ENCODE measurements at places on chromosomes 4 and X.

DNA sequence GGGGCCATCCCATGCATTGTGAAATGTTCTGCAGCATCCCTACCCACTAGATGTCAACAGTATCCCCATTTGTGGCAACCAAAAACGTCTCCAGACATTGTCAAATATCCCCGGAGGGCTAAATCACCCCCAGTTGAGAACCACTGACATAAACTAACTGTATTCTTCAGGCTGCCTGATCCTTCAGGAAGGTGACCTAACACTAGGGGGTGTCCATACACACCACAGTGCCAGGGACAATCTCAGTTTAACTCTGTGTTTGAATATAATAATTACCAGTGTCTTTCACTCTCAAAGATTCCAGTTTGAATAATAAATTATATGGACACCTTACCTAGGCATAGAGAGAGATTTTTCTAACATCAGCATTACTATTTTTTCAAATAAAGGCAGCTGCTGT, 6.4 kb downstream of the ACE2 start:
- H3K36me3 ChIP-seq: no peaks in the 10 kb centered on the region
- no peaks in the 10 kb centered on the region for H3K4me1 ChIP-seq
- H3K4me3 ChIP-seq: no peak overlapping the region
- no peak overlapping the region for H3K27ac ChIP-seq
- H3K27me3 ChIP-seq: peaks cover 8% of the 10 kb centered on the region

DNA sequence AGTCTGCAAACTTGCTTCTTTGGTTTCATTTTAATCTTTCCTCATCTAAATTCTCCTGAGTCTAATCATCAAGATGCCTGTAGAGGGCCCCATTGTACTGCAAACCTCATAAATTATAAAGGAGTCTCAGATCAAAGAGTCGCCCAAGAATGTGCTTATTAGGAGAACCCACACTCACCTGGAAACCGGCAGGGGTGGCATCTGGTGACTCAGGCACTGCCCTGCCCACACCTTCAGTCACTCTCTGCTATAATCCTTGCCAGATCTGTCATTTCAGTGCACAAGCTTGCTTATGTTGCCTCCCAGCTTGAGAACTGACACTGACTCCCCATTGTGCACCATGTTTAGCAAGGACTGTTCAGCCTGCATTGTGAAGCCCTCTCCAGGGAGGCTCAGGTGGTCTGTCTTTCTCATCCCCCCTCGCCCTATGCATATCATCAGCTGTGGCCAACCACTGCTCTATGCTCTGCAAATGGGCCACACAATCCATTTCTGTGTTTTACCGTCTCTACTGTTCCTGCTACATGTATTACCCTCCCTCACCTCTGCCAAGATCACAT, 12.4 kb downstream of the EPGN start:
- no peaks in the 10 kb centered on the region for H3K36me3 ChIP-seq
- peak; percentile 36 for DNase-seq
- H3K4me1 ChIP-seq: peaks cover 5% of the 10 kb centered on the region

- peaks cover 5% of the 10 kb centered on the region for H3K27me3 ChIP-seq
- H3K27ac ChIP-seq: no peak overlapping the region
- no peak overlapping the region for H3K4me3 ChIP-seq
Measured at GRCh38 chr4:138677212-138677611, 338.4 kb upstream of the NOCT start.

GRCh38 chr4:154088741-154089140, 299.9 kb upstream of the SFRP2 start:
- no peaks in the 10 kb centered on the region for H3K36me3 ChIP-seq
- no peaks in the 10 kb centered on the region for H3K4me1 ChIP-seq
- H3K27me3 ChIP-seq: no peaks in the 10 kb centered on the region
- no peak overlapping the region for H3K27ac ChIP-seq

GRCh38 chr4:8602686-8603430, 10.3 kb downstream of the CPZ start:
- H3K36me3 ChIP-seq: no peaks in the 10 kb centered on the region
- no peaks in the 10 kb centered on the region for H3K27me3 ChIP-seq
- H3K27ac ChIP-seq: no peak overlapping the region
- peaks cover 6% of the 10 kb centered on the region for H3K4me1 ChIP-seq
- no peak overlapping the region for H3K4me3 ChIP-seq
- DNase-seq: no peak

DNA sequence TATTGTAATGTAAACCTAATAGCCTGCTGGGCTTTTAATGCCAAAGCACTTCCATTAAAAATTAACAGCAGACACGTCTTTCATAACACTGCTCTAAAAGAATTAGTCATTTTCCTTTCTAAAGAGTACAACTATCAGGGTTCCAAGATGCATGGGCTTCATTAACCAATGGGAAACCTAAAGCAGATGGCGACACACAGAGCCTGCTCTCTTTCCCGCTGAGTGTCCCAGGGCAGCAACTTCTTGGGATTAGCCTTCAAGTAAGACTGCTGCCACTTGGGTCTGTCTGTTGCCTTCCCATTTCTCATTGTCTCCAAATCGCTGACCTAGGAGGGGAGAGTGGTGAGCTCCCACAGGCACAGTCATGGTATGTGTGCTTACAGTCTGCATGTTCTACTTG, 14.0 kb upstream of the PHKA2 start:
- H3K4me3 ChIP-seq: no peak overlapping the region
- no peak overlapping the region for H3K27ac ChIP-seq
- H3K36me3 ChIP-seq: no peaks in the 10 kb centered on the region
- no peaks in the 10 kb centered on the region for H3K27me3 ChIP-seq
- no peak for DNase-seq
- H3K4me1 ChIP-seq: no peaks in the 10 kb centered on the region

DNA sequence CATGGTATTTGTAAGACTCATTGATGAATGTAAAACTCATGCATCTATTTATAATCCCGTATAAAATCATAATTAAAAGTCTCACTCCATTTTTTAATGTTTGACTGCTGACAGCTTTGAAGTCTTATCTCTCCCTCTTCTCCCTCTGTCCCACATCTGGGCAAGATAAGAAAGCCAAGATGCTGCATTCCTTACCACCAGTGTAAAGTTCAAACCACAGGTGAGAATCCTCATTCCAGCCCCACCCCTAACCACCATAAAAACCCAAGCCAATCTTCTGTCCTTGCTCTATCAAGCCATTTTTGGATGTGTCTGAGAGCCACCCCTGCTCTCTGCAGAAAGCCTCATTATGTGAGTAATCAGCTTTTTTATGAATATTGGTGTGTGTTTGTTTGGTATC, 59.3 kb upstream of the MAGED1 start:
- peaks cover 3% of the 10 kb centered on the region for H3K36me3 ChIP-seq
- no peak for DNase-seq
- H3K4me3 ChIP-seq: no peak overlapping the region
- H3K27ac ChIP-seq: no peak overlapping the region
- no peaks in the 10 kb centered on the region for H3K4me1 ChIP-seq

GRCh38 chrX:85851418-85851817, 195.9 kb downstream of the CHM start:
- H3K4me1 ChIP-seq: no peaks in the 10 kb centered on the region
- H3K27me3 ChIP-seq: no peaks in the 10 kb centered on the region
- H3K36me3 ChIP-seq: no peaks in the 10 kb centered on the region

DNA sequence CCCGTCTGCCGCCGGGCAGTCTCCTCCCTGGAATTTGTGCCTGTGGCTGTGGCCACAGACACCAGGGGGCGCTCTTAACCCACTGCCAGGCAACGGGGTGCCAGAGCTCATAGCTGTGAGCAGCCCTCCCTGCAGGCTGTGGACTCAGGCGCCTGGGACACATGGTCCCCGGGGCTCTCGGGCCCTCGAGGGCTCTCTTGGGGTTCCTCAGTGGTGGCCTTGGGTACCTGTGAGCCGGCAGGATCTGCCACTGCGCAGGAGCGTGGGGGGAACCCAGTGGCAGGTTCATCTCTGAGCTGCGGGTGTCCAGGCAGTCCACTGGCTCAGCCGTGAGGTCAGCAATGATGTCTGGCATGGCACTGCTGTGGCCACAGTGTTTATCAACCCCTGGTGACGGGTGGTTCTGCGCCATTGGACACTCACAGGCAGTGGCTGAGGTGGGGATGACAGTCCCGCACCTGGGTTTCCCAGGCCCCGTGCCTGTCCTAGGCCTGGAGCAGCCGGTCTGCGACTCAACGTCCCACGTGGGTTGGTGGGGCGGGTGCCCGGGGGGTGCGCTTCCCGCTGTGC, 37.2 kb downstream of the PCGF3 start:
- H3K4me3 ChIP-seq: no peak overlapping the region
- no peaks in the 10 kb centered on the region for H3K27me3 ChIP-seq
- H3K27ac ChIP-seq: no peak overlapping the region
- H3K36me3 ChIP-seq: peaks cover 13% of the 10 kb centered on the region
- H3K4me1 ChIP-seq: peaks cover 6% of the 10 kb centered on the region

- DNase-seq: no peak
- no peak overlapping the region for H3K4me3 ChIP-seq
- H3K36me3 ChIP-seq: peaks cover 49% of the 10 kb centered on the region
- no peak overlapping the region for H3K27ac ChIP-seq
- H3K4me1 ChIP-seq: peaks cover 53% of the 10 kb centered on the region
- no peaks in the 10 kb centered on the region for H3K27me3 ChIP-seq
Measured at GRCh38 chr4:2820216-2820982, 23.2 kb upstream of the ADD1 start.

DNA sequence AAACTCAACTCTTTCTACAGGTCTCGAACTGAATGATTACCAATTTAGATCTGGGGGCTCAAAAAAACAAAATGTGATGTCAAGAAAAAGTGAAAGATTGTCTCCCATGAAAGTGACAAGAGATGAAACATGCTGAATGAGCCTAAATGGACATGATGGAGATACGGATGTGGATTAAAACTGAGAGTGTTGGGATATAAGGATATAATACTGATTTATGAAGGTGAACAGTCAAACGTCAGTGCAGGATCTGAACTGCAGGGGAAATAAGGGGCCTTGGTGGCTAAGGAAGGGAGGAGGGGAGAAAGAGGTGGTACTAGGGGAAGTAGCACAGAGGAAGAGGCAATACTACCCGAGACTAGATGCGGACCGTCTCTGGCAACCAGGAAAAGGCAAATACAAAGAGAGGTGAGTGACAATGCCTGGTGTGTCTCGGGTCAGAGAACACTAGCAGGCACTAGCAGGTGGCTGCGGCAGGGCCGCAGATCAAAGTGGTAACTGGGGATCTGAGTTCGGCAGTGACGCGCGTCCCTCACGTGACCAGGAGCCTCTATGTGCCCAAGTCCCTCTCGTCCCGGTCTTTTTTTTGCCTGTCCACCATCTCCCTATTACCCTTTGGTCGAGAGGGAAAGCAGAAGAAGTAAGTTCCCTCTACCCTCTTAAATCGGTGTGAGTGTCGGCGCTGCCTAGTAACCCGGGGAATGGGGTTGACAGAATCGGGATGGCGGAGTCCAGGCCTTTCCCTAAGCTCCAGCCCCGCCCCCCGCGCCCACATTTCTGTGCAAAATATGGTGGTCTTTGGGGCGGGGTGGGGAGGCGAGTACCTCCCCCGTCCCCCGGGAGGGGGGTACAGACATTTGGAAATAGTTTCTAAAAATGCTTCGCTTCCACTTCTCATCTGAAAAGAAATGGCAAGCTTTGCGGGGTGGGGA, at the start of gene TCEAL1:
Gene TCEAL1, plus strand, starts transcription at position 590 of the 932 bp plus-strand sequence. CDS start 942 bp downstream, outside the sequence.
- peaks cover 9% of the 10 kb centered on the region for H3K4me1 ChIP-seq
- peak within 1 kb of the TSS; percentile 41 for H3K27ac ChIP-seq
- no peaks in the 10 kb centered on the region for H3K36me3 ChIP-seq
- peak; percentile 9 for DNase-seq
- no peaks in the 10 kb centered on the region for H3K27me3 ChIP-seq

DNA sequence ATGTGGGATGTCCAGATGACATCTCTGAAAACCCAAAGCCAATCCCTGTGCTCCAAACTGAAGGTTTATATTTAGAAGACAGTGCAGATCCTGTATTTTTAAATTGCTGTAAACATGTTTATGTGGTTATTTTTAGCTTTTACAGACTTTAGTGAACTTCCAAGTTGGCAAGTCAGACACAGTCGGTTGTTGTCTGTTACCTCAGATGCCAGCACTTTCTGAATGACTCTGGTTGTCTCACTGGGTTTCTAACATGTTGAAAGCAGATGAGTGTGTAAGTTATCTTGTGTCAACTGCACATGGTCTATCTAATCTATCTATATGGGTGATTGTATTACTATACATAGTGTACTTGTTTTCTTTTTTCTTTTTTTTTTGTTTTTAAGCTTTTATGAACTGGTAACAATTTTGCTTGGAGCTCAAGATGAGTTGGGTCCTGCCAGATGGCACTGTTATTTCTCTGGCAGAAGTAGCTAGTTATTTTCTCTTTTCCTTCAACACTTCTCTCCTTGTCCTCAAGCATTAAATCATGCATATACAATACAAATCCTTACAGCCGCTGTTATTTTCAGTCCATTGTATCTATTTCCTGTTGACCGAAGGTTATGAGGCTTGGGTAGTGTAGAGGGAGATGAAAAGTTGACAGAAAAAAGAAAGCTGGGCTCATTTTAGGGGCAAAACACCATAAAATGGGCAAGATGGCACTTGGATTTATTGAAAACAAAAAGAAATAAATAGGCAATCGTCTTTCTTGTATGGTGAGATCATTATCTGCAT, 66.3 kb downstream of the GAB1 start:
- H3K36me3 ChIP-seq: no peaks in the 10 kb centered on the region
- no peak for DNase-seq
- no peaks in the 10 kb centered on the region for H3K27me3 ChIP-seq
- H3K4me3 ChIP-seq: no peak overlapping the region
- H3K27ac ChIP-seq: no peak overlapping the region
- no peaks in the 10 kb centered on the region for H3K4me1 ChIP-seq

DNA sequence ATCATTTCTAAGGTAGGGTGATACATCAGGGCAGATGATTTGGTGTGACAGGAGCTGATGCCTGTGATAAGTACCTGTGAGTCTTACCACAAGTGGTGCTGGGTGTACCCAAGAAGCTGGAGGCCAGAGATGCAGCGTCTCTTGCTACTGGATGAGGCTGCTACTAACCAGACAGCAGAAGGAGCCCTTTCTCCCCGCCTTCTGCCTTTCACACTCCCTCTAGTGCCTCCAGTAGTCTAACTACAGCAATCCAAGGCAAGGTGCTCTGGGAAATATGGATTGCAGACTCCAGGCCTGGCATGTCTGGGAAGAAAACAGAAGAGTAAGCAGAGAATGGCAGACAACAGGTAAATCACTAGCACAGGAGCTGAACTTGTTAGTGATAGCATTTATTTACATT, 470.8 kb downstream of the NKX6-1 start:
- no peak for DNase-seq
- no peaks in the 10 kb centered on the region for H3K4me1 ChIP-seq
- H3K27me3 ChIP-seq: no peaks in the 10 kb centered on the region
- no peak overlapping the region for H3K4me3 ChIP-seq
- H3K36me3 ChIP-seq: no peaks in the 10 kb centered on the region
- H3K27ac ChIP-seq: no peak overlapping the region

Measured in CD4-positive, alpha-beta T cell (primary cell).